ENCODE measurements at places on chromosomes 7 and 10.
A peak's percentile ranks its signal among the peaks of the same experiment; 100 is the strongest.

DNA sequence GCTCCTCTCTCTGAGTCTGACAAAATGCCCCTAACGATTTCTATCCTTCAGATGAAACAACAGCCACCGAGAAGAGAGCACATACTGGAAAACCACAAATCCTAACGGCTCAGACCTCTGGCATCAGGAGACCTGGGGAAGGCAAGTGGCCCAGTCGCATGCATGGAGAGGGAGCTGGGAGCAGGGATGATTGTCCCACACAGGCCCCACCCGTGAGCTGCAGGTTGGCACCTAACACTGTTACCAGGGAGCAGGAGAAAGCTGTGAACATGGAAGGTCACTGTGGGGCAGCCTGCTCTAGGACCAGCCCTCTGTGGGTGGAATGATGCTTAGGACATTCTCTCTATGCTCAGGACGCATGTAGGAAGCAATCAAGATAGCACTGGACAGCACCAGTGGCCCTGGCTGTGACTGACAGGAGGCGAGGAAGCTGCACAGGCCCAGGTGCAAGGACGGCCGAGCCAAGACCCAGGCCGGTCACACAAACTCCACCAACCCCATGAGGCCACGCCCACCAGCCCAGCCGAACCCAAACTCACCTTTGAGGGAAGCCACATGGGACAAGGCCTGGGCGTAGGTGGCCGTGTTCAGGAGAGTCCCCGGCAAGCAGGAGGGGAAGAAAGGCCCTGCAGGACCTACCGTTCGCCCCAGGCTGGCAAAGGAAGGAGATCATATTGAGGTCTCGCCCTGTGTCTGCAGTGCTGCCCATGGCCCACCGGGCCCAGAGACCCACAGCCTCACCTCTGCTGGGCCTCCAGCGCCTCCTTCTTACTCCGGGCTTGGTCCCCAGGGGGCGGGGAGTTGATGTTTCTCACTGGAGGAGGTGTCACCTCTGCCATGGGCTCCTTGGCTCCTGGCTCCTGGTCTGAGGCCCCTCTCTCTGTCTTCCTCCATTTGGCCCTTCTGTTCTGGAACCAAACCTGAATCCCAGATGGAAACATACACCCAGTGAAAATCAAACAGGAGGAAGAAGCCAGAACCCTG is 9.7 kb downstream of the DRGX start:
- no peak for DNase-seq

DNA sequence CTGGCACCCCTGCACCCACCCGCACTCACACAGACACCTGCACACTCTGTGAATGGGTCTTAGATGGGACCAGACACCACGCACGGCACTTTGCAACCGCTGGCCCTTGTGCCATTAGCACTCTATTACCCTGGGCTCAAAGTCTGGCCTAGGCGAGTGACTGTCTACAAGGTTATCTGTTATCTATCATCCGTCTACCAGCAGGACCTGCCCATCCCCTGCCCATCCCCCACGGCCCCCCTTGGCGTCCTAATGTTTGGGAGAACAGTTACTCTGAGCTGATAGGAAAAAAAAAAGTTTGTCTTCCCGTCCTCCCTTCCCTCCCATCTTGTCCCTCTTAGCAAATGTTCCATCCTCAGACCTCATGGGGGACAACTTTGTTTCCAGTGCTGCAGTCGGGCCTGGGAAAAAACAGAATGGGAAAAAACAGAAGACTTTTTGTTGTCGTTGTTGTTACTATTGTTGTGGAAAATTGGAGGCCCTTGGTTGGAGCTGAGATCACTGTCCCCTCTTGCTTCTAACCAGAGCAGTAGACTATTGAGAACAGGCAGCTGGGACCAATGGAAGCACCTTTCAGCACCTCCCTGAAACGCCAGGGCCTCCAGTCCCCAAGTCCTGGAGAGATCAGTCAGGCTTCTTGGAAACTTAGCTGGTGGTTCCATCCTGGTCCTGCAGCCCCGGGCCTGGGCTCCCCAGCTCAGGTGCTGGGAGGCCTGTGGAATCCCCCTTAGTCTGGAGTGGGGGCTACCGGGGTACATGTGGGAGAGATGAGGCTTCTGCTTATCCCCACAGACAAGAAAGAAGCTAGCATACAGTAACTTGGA is 12.2 kb downstream of the UNCX start:
- DNase-seq, result no peak

DNA sequence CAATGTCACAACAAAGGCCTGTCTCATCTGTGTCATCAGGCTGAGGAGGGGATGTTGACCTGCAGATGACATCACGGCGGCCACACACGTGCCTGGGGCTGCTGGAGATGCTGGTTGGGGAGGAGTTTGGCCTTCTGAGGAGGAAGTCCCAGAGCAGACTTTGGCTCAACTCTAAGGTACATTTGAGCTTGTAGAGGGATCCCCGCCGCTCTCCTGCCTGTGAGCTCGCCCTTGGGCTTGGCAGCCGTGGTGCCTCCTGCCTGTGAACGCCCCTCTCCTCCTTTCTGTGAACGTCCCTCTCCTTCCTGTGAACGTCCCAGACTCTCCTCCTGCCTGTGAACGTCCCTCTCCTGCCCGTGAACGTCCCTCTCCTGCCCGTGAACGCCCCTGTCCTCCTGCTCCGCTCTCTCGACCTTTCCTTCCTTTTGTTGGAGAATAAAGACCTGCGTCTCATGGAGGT is 176.4 kb downstream of the DNAJB6 start:
- no peak for DNase-seq

GRCh38 chr7:77811516-77812289 is 13.1 kb downstream of the PHTF2 start:
- no peak for DNase-seq

- DNase-seq, result no peak
Measured at GRCh38 chr10:78021201-78021600, 8.1 kb downstream of the POLR3A start.

GRCh38 chr7:80843018-80843677 is 75.7 kb downstream of the SEMA3C start:
- DNase-seq, result no peak

DNA sequence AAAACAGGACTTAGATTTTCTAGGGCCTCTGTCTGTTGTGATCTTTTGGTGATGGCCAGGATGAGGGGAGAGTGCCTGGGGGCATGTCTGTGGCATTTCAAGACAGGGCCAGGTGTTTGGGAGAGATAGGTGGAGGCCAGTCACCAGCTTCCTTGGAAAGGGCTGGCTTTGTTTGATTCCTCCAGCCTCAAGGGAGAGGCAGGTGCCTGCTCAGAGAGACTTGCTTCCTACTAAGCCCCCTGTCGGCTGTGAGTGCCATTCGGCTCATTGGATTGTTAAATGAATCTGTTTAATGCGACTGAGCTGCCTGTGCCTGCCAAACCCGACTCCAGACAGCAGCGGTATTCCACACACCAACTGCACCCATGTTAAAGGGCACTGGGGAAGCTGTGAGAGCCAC is 304.1 kb upstream of the COBL start:
- DNase-seq, result no peak

- DNase-seq, result peak; percentile 87
Measured at GRCh38 chr10:133258818-133259601, 17.7 kb downstream of the ADAM8 start.

DNA sequence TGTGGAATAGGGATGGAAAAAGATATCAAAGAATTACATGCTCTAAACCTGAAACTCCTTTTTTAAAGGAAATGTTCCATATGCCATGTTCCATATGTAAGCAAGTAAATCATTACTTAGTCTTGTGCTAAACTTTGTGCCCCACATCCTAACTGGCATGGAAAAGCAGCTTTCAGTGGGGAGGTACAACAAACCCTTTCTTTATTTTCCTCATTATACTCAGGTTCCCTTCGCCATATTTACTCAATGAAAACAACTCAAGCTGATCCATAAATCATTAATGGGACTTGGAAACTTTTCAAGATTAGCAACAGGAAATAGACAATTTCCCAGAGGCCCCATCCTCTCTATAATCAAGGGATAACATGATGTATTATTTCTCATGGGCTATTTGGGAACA is 56.0 kb downstream of the GSAP start:
- no peak for DNase-seq

DNA sequence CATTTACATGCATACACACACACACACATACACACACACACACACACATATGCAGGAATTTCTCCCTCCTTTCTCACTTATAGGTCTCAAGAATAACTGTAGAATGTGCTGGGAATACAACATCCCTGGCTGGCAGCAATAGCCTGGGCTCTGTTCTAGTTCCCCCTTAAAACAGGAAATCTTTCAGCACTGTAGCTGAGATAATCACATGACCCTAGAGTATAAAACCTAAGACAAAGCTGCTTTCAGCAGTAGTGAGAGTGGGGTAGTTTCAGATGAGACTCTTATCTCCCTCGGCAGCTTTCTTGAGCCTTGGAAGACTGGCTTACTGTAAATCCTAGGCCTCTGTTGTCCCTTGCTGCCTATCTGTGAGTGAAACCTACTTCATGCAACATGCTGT is 137.4 kb upstream of the AKR1E2 start:
- no peak for DNase-seq

DNA sequence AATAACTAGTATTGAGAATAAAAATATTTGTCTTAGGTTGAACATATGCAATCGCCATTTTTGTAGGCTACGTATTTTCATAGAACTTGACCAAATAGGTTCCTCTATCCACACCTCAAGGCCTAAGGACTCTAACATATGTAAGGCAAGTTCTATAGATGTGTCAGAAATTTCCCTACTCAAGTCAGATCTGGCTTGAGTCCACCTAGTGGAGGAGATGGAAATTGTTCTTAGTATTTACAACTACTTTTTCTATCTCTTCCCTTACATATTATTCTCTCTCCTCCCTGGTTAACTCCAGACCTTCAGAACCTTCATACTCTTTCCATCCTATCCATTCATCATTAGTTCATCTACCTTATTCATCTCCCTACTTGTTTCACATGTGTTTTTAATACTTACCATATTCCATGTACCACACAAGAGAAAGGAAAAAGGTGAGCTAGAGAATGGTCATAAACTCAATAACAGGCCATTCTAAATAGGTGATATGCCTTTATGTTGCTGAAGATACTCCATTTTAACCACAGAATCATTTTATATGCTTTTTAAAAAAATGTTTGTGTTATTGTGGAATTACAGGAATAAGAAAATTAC is 174.5 kb upstream of the HDAC9 start:
- peak; percentile 7 for DNase-seq

- no peak for DNase-seq
Measured at GRCh38 chr10:130844310-130844709, 467.2 kb downstream of the TCERG1L start.

DNA sequence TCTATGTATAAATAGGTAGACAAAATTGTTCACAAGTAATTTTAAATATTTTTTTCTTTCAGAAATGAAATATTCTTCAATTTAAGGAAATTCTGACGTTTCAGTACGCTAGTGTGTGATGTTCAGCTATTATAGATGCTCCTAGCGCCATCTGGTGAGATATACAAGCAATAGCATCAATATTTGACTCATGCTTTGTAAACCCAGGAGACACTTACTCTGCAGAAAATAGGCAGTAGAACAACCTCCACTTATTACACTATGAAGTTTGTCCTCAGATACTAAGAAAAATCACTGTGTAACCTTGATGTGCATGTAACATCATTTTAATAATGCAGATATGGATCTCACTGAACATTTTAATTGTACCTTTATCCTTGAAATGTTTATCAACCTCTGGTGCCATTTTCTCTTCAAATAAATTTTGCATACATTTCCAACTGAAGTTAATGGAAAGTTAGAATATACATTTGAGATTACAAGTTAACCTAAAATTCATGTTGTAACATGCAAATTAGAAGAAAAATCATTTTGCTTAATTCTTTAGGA is 151.5 kb upstream of the FAM3C start:
- no peak for DNase-seq

GRCh38 chr10:132407243-132407746 is 10.3 kb downstream of the PWWP2B start:
- no peak for DNase-seq

DNA sequence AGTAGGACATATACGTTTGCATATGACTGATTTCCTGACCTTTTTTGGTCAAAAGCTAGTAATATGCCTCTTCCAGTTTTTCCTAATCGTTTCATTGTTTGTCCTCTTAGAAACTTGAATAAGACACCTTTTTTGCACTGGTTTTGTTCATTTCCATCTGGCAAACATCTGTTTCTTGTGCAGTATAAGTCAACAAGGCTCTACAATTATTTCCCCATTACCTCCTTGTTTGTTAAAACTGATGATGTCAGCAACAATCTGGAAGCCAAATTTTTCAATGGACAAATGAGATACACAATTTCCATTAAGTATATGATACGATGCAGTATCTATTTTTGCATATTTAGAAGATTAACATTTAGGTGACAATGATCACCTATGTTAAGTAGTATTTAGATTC is 148.8 kb downstream of the NRBF2 start:
- DNase-seq, result no peak

GRCh38 chr7:67610897-67611296 is 614.3 kb downstream of the TYW1 start:
- DNase-seq, result no peak

GRCh38 chr10:8104005-8104404 is 49.5 kb downstream of the GATA3 start:
- DNase-seq, result no peak

DNA sequence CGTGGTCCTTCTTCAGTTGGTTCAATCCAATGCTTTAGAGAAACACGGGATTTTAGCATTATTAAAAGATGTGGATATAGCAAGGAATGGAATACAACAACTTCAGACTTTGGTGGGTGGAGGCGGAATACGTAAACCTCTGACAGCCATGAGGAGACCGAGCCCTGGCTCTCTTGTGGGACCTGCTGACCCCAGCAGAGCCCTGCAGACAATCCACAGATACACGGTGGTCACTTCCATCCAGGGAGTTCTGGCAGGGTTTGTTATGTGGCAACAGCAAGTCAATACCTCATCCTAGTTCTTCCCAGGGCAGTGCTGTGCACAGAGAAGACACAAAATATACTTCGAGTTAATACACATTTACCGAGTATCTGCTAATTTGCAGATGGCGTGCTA is 118.5 kb upstream of the DIP2C start:
- DNase-seq, result no peak

- no peak for DNase-seq
Measured at GRCh38 chr7:85685901-85686300, 499.0 kb upstream of the SEMA3D start.

GRCh38 chr10:99815621-99816020 is 33.2 kb downstream of the ABCC2 start:
- no peak for DNase-seq

DNA sequence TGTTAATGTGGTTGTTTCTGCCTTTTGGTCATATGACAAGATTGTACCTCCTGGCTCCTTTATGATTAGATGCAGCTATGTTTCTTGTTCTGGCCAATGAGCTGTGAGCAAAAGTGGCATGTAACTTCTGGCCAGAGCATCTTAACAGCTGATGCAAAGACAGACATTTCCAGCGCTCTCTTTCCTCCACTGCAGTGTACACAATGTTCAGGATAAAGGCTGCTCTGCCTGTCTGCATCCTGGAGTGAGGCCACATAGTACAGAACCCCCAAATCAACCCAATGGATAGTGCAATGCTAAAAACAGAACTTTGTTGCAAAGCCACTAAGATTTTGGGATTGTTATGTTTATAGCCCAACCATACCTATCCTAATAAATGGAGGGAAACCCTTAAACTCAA is 17.9 kb downstream of the EPC1 start:
- DNase-seq, result no peak
